ENCODE measurements at places on chromosomes 4 and X. TPM values are rescaled to one million over a fixed set of nuclear protein-coding genes. Genes with fewer than 3 reads are reported as not detected.

The RPA4 gene
- total RNA-seq = under 0.01 TPM

The GATA1 gene
- total RNA-seq = not detected

The GABRE gene
- total RNA-seq = 0.74 TPM

The TRIML2 gene
- total RNA-seq = not detected

The GSX2 gene
- not detected for total RNA-seq

The PRRG1 gene
- total RNA-seq = 6.7 TPM

The HPGD gene
- total RNA-seq = not detected

The LANCL3 gene
- under 0.01 TPM for total RNA-seq

The SLC9B1 gene
- not detected for total RNA-seq

The TNIP2 gene
- total RNA-seq = 53.1 TPM

The FAM50A gene
- 60.2 TPM for total RNA-seq

The PPBP gene
- 0.34 TPM for total RNA-seq

The HMX1 gene
- not detected for total RNA-seq

The GCNA gene
- 0.17 TPM for total RNA-seq

The NAT8L gene
- total RNA-seq = under 0.01 TPM

The TMEM185A gene
- total RNA-seq = 6.4 TPM

The ZDHHC15 gene
- 0.15 TPM for total RNA-seq

The JADE3 gene
- 1.6 TPM for total RNA-seq

The EMCN gene
- not detected for total RNA-seq

The STATH gene
- total RNA-seq = not detected

The LRP2BP gene
- total RNA-seq = 0.34 TPM

The MAGEA2B gene
- not detected for total RNA-seq

The DOK7 gene
- total RNA-seq = not detected

The CYSLTR1 gene
- total RNA-seq = not detected

The GDI1 gene
- 125 TPM for total RNA-seq
